H1 (cell line): ENCODE measurements at places on chromosomes 3 and 15.
A peak's percentile ranks its signal among the peaks of the same experiment; 100 is the strongest.

- no peak for DNase-seq
- no peaks in the 10 kb centered on the region for H3K36me3 ChIP-seq
- H3K27me3 ChIP-seq, result no peaks in the 10 kb centered on the region
- H3K4me1 ChIP-seq, result peaks cover 6% of the 10 kb centered on the region; the same call in 1 of the 2 replicates
Observed at GRCh38 chr15:27398631-27399161, 427.7 kb downstream of the GABRG3 start.

DNA sequence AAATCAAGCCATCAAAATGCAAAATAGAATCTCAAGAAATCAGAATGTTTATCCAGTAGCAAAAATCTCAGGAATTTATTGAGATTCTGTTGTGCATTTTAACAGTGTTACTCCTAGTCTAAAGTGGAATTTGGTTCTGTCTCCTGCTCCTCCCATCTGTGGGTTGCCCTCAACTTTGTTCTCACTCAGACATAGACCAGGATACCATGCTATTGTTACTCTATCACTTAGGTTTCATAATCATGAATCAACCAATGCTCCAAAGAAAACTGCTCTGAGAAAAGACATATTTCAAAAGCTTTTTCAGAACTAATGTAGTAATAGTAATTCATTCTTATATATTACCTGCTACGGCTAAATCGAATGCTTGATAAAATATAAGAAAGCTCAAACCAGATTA is 274.7 kb downstream of the RBMS3 start:
- no peaks in the 10 kb centered on the region for H3K4me1 ChIP-seq
- no peaks in the 10 kb centered on the region for H3K36me3 ChIP-seq
- no peaks in the 10 kb centered on the region for H3K27me3 ChIP-seq
- DNase-seq, result no peak
- H3K4me3 ChIP-seq, result no peak overlapping the region
- no peak overlapping the region for H3K27ac ChIP-seq

GRCh38 chr3:189298469-189299375 is 127.0 kb downstream of the TPRG1 start:
- no peak overlapping the region for H3K4me3 ChIP-seq
- no peak for DNase-seq
- no peak overlapping the region for H3K27ac ChIP-seq
- no peaks in the 10 kb centered on the region for H3K36me3 ChIP-seq
- H3K4me1 ChIP-seq, result no peaks in the 10 kb centered on the region
- H3K27me3 ChIP-seq, result no peaks in the 10 kb centered on the region

- H3K4me3 ChIP-seq, result no peak overlapping the region
- H3K27ac ChIP-seq, result no peak overlapping the region
- no peak for DNase-seq
Observed at GRCh38 chr15:63022663-63023062, 19.9 kb upstream of the TPM1 start.

DNA sequence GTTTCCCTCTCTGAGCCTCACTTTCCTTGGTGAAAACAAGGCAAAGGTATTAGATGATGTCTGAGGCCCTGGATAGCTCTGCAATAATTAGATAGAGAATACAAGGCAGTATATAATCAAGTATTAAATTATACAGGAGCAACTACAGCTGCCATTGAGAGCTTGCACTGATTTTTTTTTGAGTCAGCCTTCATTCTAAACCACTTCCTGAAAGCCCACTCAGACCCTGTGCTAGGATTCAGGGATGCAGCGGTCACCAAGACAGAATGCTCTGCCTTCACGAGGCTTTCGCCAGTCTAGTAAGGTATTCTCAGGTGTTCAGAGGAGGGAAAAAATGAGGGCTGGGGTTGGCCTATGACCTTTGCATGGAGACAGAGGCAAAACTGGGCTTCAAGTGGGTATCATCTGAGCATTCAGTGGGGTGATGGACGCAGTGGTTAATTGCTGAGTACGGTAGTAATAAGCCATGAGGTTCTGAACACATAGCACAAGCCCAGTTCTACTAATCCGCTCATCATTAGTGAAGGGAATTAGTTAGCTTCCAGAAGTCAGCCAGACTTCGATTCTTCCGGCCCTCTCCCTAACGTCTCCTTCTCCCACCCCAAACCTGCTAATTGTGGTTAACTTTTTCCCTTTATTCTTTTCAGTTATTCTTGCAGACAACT is 3.6 kb downstream of the VGLL4 start:
- peaks cover 10% of the 10 kb centered on the region for H3K4me1 ChIP-seq
- H3K27me3 ChIP-seq, result no peaks in the 10 kb centered on the region
- DNase-seq, result no peak
- H3K4me3 ChIP-seq, result no peak overlapping the region
- H3K27ac ChIP-seq, result no peak overlapping the region

DNA sequence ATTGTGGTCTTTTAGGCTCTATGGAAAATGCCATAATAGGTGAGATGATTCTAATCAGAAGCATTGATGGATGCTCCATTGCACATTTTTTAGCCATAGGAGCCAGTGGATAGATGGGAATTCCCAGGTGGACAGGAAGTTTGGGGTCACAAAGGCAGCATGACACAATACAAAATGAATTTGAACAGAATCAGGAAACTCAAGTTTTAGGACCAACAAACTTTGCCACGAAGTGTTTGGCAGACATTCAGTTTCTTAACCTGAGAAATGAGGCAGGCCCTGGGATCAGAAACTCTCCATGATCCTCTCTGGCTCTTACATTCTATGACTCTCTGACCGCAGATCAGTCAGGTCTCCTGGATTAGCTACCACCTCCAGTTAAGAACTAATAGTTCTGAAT is 275.4 kb downstream of the TIGIT start:
- H3K27ac ChIP-seq, result no peak overlapping the region
- H3K27me3 ChIP-seq, result no peaks in the 10 kb centered on the region
- no peaks in the 10 kb centered on the region for H3K36me3 ChIP-seq
- no peaks in the 10 kb centered on the region; the same call in none of the 2 replicates for H3K4me1 ChIP-seq
- H3K4me3 ChIP-seq, result no peak overlapping the region

DNA sequence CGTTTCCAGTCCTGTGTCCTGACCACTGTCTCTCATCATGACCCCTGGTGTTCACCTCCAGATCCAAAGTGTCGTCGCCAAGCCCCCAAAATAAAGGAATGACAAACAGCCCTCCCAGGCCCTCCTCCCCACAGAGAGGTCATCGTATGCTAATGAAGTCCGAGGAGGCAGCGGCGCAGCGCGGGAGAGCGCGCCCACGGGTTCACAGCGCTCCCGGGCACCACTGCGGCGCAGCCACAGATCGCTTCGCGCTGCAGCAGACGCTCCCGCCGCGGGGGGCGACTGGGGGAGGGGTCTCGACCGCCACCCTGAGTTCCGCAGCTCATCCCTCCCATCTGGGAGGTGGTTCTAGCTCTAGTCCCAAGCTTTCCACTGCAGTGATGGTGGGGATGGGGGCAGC is 1.3 kb downstream of the DGKG start:
- no peak overlapping the region for H3K27ac ChIP-seq
- peaks cover 50% of the 10 kb centered on the region for H3K27me3 ChIP-seq
- peaks cover 15% of the 10 kb centered on the region for H3K4me1 ChIP-seq
- peak overlapping the region; percentile 48; the same call in 1 of the 2 replicates for H3K4me3 ChIP-seq
- no peak for DNase-seq

DNA sequence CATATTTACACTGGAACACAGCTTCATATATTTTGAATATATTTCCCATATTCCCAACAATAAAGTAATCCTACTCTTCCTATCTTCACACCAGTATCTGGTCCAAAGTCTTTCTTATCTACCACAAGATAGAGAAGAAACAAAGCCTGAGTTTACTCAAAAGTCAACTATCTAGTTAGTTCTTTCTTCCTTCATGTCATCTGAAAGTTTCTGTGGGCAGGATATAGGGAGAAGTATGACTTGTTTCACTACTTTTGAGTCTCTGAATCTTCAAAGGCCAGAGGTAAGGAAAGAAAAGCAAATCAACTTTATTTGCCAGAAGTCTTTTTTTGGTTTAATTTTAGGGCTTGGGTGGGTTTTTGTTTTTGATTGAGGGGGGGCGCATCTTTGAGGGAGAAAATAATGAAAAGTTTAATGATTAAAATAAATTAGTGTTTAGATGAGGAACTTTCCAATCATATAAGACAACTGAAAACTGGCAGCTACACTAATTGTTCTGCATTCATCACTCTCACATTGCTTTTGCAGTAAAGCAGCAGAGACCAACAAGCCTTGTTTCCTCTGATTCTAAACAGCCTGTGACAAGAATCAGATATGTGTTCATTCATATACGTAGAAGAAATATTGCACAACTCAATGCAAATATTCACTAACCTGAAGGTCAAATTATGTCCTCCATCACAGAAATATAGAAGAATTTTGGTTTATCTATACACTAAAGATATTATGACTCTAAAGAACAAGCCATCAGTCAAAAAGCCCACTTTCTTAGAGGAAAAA is 421.4 kb downstream of the SHQ1 start:
- H3K27ac ChIP-seq, result no peak overlapping the region
- no peaks in the 10 kb centered on the region; the same call in 1 of the 2 replicates for H3K36me3 ChIP-seq

GRCh38 chr3:148884261-148884660 is 19.2 kb downstream of the CPA3 start:
- H3K4me3 ChIP-seq, result no peak overlapping the region
- H3K27ac ChIP-seq, result no peak overlapping the region
- no peaks in the 10 kb centered on the region for H3K4me1 ChIP-seq
